ENCODE measurements at places on chromosomes 3 and 15.

DNA sequence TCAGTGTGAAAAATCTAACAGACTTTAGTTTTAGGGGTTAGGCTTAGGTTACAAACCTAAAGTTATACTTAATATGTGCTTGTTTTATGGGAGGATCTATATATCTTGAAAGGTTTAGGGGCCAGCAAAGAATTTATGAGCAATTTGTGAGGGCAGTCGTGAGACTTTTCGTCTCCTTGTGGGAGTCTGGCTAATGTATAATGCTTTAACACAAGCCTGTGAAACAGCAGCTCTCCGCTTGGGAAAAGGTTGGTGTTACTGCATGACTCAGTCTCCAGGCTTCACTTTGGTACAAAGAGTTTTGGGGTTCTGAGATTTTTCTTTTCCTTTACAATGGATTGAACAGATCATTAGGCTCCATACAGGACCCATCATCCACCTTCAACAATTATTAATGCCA lies 79.0 kb upstream of the MFGE8 start:
- DNase-seq: no peak

- no peak for DNase-seq
Measured at GRCh38 chr15:27468151-27468591, 497.2 kb downstream of the GABRG3 start.

DNA sequence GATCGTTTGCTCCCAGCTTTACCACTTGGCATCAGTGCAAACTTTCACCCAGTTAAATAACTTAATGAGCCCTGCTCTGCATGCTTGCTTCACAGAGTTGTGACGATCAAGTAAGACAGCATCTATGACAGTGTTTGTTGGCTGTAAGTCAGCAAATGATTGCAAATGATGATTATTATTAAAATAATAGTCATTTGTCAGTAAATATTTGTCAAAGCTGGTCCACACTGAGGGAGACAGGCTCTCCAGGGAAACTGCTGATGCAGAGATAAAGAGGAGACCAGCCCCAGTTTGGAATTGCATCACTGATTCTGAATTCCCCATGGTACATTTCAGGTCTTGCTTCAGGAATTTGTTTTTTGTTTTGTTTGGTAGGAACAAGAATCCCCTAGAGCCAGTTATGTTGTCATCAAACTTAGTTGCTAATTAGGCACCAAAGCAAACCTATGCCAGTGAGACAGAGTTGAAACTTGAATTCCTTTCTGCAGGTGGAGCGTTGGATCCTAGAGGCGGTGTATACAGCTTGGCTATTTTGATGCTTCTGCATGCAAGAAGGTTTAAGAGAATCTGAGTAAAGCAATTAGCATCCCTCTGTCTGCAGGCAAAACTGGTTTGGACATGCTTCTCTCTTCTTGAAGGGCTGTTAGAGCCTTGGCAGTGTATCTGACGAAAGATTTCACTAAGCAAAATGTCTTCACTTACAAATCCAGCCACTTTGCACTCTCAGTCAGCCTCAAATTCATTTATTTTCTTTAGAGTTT lies 338.6 kb upstream of the TPRG1 start:
- no peak for DNase-seq

DNA sequence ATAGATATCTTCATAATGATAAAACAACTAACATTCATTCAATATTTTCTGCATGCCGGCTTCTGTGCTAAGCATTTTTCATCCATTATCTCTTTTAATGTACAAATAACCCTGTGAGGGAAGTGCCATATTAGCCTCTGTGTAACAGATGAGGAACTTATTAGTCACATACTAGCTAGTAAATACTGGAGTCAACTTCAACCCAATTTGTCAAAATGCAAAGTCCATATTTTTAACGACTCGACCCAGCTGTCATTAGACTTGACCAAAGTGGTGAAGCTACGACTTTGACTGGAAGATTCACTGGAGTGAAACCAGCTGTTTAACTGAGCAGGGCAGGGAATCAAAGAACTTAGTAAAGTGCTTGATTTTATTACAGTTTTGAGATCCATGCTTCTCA lies 41.6 kb downstream of the PARP15 start:
- DNase-seq: no peak

DNA sequence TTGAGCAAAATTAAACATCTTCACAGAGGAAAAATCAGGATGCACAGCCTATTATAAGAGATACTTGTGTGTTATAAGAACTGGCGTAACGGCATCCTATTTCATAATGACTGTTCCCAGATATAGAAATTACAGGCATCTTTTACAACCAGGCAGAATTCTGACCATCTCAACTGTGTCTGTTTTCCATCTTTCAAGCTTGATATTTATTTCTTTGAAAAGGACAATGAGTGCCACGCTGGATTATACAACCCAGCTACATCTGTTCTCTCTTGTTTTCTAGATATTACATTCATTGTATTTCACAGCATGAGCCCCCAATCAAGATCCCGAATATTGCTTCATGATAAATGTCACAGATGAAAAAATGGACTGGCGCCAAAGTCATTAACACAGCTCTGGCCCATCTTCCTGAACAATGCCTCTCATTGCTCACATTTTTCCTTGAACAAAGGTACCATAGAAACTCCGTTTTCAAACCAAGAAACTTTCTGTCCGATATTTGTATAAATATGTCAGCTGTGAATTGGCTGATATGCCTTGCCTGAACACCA lies 420.6 kb downstream of the TBL1XR1 start:
- no peak for DNase-seq

- no peak for DNase-seq
Measured at GRCh38 chr3:195256639-195257453, 14.1 kb downstream of the XXYLT1 start.

DNA sequence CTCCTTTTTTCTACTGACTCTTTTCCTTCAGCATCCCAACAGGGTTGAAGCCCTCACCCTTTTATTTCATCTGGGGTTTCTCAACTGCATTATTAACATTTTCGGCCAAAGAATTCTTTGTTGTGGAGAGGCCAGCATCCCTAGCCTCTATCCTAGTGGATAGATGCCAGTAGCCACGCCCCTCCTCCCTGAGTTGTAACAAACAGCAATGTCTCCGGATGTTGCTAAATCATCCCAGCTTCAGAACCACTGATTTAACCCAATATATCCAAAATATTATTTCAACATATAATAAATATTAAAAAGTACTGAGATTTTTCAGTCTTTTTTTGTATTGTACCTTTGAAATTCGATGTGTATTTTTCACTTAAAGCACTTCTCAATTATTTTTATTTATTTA lies 2.0 kb upstream of the RNF111 start:
- no peak for DNase-seq

GRCh38 chr3:188446766-188447165 lies 292.8 kb downstream of the LPP start:
- DNase-seq: no peak

DNA sequence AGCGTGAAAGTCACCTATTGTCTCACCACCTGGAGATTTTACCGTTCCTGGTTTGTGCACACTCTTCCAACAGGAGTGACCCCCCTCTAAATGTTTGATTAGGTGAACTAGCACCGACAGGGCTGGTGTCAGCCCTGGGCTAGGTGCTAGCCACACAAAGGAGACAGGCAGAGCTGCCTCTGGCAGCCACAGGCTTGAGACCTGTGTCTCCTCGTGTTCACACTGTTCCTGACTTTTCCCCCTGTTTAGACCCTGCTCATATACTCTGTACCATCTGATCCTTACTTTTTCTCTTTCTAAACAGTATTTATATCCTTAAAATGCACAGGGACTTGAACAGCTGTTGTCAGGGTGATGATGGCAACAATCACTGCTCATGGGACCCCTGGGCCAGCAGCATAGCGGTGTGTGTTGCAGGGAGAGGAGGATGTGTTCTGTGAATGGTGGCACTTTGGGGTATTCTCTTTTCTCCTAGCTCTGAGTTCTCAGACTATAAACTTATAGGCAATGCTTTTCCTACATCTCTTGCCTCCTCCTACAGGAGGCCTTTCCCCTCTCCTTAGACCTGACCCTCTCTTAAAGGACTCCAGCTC lies 5.5 kb downstream of the CD80 start:
- DNase-seq: no peak

DNA sequence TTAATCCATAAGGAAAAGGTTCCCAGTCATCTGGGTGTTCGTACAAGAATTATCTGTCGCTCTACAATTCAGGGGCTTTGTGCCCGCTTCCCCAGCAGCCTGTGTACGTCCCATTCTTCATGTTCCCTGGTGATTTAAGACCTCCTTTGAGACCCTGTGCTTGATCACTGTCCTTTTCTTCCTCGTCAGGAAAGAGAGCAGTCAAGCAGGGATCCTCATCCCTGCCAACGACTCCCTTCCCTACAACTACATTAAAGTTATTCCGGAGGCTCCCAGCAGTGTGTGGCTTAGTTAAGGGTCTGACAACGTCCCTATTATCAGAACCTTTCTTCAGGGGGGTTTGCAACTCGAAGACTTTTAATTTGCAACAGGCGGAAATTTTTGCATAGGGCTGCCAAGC lies 175.7 kb downstream of the FOXP1 start:
- DNase-seq: no peak

- DNase-seq: no peak
Measured at GRCh38 chr3:170532573-170532972, 53.3 kb downstream of the SLC7A14 start.

- DNase-seq: no peak
Measured at GRCh38 chr3:150216041-150216811, 191.9 kb upstream of the TSC22D2 start.

DNA sequence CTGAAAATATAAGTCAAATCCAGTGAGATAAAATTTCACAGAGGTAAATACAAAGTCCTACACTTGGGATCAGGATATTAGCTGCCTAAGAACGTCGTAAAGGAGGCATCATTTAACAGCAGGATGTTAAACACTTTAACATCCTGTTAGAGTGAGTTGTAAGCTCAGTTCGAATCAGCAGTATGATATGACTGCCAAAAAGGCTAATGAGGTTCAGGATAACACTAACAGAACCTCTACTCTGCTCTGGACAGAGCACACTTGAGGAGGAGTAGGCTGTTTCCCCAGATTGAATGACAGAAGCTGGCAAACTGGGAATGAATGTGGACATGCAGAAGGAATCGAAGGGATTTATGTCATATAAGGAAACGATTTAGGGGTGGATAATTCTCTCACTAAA lies 227.1 kb upstream of the CD96 start:
- DNase-seq: no peak

- DNase-seq: no peak
Measured at GRCh38 chr15:31433091-31433490, 106.5 kb downstream of the KLF13 start.

DNA sequence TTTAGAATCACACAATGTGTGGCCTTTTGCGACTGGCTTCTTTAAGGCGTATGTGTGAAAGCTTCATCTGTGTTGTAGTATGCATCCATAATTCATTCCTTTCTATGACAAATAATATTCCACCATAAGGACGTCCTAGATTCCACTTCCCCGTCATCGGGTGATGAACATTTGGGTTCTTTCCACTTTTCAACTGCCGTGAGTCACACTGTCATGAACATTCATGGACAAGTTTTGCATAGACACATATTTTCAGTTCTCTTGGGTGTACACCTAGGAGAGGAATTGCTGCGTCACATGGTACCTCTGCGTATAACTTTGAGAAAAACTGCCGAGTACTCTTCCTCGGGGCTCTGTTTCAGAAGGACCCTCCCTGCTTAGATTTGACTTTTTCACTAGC lies 97.3 kb downstream of the TOP2B start:
- no peak for DNase-seq
